ENCODE measurements at places on chromosomes 2 and 18.

GRCh38 chr18:58800582-58800981 lies 64.1 kb upstream of the ZNF532 start:
- no peak for DNase-seq
- no peaks in the 10 kb centered on the region for H3K27me3 ChIP-seq

- no peaks in the 10 kb centered on the region for H3K4me1 ChIP-seq
- no peaks in the 10 kb centered on the region for H3K36me3 ChIP-seq
- H3K27me3 ChIP-seq, result no peaks in the 10 kb centered on the region
- H3K27ac ChIP-seq, result no peak overlapping the region
Observed at GRCh38 chr2:202154613-202155012, 81.6 kb downstream of the KIAA2012 start.

- no peak overlapping the region for H3K4me3 ChIP-seq
- H3K36me3 ChIP-seq, result no peaks in the 10 kb centered on the region
- no peak for DNase-seq
- peaks cover 17% of the 10 kb centered on the region for H3K4me1 ChIP-seq
- H3K27ac ChIP-seq, result no peak overlapping the region
Observed at GRCh38 chr2:85729825-85730510, 23.8 kb upstream of the ATOH8 start.

DNA sequence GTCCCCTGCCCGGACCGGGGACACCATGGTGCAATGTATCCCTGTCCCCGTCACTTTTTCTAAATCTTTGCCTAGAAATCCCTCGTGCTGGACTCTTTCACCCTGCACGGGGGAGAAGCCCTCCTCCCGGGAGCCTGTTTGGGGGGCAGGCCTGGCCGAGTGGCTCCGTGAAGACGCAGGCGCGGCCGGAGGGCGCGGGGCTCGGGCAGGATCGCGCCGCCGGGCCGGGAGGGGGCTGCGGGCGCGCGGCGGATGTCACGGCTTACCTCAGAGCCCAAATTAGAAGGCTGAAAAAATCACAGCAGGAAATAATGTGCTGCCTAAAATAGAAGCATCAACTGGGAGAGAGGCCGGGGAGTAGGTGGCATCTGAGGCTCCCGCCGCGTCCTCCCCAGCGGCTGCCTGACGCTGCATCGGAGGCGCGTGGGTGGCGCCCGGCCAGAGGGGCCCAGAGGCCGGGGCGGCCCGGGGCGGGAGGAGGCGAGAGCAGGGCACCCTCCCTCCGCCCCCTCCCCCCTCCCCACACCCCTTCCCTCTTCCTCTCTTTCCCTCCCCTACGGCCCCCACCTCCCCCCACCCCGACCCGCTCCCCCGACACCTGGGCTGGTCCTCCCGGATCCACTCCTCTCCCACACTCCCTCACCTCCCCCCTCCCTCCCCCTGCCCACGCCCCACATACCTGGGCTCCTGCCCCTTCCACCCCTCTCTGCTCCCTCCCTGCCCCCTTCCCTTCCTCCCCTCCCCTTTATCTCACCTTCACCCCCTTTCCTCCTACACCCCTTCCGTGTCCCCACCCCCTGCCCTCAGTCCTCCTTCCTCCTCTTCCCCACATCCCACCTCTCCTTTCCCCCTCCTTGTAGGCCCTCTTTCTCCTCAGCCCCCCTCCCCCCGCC lies 51.9 kb downstream of the SLC4A1AP start:
- peaks cover 40% of the 10 kb centered on the region for H3K4me1 ChIP-seq
- no peaks in the 10 kb centered on the region for H3K36me3 ChIP-seq

DNA sequence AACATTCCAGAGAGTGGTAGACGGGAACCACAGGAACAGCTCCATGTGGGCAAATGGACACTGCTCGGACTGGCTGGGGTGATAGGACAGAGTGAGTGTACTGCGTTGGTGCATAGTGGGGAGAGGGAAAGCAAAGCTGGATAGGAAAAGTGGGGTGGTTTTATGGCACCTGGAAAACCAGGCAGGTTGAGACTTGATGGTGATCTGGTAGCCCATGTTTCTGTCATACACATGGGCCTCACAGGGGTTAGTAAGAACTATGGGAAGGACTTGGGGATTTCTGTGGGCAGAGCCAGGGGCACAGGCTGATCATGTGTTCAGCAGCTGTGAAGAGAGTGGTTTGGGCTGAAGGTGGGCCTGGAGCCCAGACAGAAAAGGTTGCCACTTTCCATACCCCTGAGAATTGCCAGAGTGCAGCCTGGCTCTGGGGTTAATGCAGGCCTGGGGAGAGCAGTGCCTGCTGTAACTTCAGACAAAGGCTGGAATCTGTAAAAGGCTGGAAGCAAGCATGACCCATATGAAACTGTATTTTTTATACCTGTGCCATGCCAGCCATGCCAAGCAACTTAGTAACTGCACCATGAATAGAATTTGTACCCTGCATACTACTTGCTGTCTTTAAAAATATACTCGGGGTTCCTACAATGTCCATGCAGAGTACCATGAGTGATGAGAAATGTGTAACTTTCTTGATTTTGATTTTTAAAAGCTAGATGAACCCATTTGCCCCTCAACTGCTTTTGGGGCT lies 41.9 kb downstream of the RPIA start:
- H3K27me3 ChIP-seq, result no peaks in the 10 kb centered on the region
- no peak for DNase-seq
- no peaks in the 10 kb centered on the region for H3K4me1 ChIP-seq
- no peak overlapping the region for H3K4me3 ChIP-seq
- H3K36me3 ChIP-seq, result peaks cover 39% of the 10 kb centered on the region

DNA sequence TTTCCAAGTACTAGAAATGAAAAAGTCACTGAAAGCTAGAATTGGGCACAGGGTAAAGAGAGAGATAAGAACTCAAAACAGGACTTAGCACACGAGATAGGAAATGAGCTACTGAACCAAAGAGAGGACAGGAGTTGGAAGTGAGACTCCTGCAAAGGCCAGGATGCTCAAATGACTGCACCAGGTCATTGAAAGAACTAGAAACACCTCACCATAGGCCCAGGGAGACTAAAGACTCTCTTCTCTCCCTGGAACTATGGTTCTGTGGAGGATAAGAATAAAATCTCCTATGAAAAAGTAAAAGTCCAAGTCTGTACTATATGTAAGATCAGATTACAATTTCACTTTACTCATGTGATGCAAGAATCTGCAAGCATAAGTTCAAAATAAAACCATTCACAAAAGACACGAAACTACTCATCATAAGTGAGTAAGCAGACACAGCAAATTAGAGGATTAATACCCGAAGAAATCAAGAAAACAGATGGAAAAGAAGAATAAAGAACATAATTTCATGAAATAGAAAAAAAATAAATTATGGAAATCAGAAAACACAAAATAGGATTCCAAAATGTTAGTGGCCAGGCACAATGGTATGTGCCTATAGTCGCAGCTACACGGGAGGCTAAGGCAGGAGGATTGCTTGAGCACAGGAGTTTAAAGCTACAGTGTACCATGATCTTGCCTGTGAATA lies 6.5 kb downstream of the NBAS start:
- no peak overlapping the region for H3K4me3 ChIP-seq
- H3K4me1 ChIP-seq, result peaks cover 5% of the 10 kb centered on the region
- H3K27me3 ChIP-seq, result no peaks in the 10 kb centered on the region
- no peak for DNase-seq
- H3K27ac ChIP-seq, result no peak overlapping the region

DNA sequence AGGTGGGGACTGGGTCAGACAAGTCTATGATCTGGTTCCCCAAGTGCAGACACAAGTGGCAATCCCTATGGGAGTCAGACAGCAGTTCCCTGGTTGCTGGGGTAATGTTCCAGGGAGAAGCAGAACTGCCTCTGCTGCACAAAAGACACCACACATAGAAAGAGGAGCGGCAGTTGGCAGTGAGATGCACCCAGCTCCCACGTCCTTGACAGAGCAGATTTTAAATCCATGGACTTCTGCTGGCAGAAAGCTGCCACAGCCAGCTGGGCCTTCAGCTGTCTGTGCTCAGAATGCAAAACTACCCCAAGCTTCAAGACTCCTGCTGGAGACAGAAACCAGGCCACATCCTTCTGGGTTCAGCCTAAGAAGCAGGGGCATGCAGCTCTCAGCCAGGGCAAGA lies 147.2 kb downstream of the ETAA1 start:
- H3K27ac ChIP-seq, result no peak overlapping the region
- H3K36me3 ChIP-seq, result no peaks in the 10 kb centered on the region

GRCh38 chr2:142100970-142101369 lies 29.8 kb downstream of the LRP1B start:
- H3K27me3 ChIP-seq, result no peaks in the 10 kb centered on the region
- H3K4me3 ChIP-seq, result no peak overlapping the region
- H3K27ac ChIP-seq, result no peak overlapping the region
- H3K36me3 ChIP-seq, result no peaks in the 10 kb centered on the region
- H3K4me1 ChIP-seq, result no peaks in the 10 kb centered on the region

GRCh38 chr18:75658330-75658729 lies 230.8 kb upstream of the SMIM21 start:
- no peak overlapping the region for H3K4me3 ChIP-seq
- H3K27ac ChIP-seq, result no peak overlapping the region
- no peak for DNase-seq
- no peaks in the 10 kb centered on the region for H3K4me1 ChIP-seq

DNA sequence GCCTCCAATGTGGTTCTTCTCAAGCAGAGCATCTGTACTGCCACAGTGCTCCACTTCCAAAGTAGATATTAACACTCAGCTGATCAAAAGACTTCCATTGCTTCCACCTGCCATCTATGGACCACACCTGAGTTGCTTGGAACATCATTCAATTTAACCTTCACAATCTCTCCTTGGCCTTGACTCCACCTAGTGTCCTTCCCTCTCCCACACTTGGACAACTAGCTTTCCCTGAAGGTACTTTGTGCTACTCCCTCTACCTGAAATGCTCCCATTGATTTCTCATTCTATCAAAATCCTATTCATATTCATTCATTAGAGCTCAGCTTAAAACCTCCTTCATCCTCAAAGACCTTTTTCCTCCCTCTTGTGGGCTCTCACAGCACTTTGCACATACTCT lies 48.7 kb downstream of the SOWAHC start:
- H3K4me3 ChIP-seq, result no peak overlapping the region
- H3K27ac ChIP-seq, result no peak overlapping the region
- no peaks in the 10 kb centered on the region for H3K36me3 ChIP-seq
- no peaks in the 10 kb centered on the region for H3K4me1 ChIP-seq
- no peak for DNase-seq

DNA sequence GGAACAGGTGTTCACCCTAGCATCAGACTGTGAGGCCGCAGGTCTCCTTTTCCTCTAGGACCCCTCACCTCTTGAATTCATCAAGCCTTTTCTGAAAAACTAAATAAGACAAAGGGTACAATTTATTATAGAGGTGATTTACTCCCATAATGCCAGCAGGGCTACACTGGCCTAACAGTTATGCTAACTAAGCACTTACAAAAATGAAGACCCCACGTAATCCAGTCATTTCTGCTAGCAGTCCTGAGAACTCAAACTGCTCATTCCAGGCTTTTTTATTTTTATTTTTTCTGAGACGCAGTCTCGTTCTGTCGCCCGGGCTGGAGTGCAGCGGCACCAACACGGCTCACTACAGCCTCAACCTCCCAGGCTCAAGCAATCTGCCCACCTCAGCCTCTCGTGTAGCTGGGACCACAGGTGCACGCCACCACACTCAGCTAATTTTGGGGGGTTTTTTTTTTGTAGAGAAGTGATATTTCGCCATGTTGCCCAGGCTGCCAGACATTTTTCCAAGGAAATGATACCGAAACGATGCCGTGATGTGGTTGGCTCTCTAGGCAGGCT lies 14.2 kb downstream of the CAPG start:
- no peak overlapping the region for H3K4me3 ChIP-seq
- H3K4me1 ChIP-seq, result no peaks in the 10 kb centered on the region
- DNase-seq, result no peak

DNA sequence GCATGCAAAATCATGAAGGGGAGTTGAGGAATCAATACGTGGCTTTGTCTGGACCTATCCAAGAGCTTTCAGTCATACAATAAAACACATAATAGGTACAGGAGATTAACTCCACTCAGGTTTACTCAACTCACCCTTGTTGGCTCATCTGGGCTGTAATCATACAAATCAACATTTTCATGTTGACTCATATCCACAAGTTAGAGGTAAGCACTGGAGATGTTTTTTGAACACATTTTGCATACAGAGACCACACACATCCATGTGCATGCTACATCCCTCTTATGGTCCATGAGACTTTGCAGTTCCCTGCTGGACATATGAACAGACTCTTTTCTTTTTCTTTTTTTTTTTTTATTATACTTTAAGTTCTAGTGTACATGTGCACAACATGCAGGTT lies 336.9 kb upstream of the PIK3C3 start:
- no peaks in the 10 kb centered on the region for H3K36me3 ChIP-seq
- no peak for DNase-seq
- no peaks in the 10 kb centered on the region for H3K27me3 ChIP-seq
- no peak overlapping the region for H3K27ac ChIP-seq
- no peak overlapping the region for H3K4me3 ChIP-seq
- H3K4me1 ChIP-seq, result no peaks in the 10 kb centered on the region

GRCh38 chr2:61318553-61318952 lies 152.3 kb downstream of the USP34 start:
- no peak overlapping the region for H3K4me3 ChIP-seq
- H3K4me1 ChIP-seq, result no peaks in the 10 kb centered on the region
- no peak for DNase-seq
- no peaks in the 10 kb centered on the region for H3K36me3 ChIP-seq

GRCh38 chr2:164843346-164843911 lies 1.8 kb upstream of the COBLL1 start:
- DNase-seq, result no peak
- peaks cover 7% of the 10 kb centered on the region for H3K4me1 ChIP-seq
- H3K27me3 ChIP-seq, result peaks cover 16% of the 10 kb centered on the region
- no peak overlapping the region for H3K4me3 ChIP-seq

- H3K4me1 ChIP-seq, result no peaks in the 10 kb centered on the region
- H3K4me3 ChIP-seq, result no peak overlapping the region
- H3K27ac ChIP-seq, result no peak overlapping the region
- no peaks in the 10 kb centered on the region for H3K36me3 ChIP-seq
Observed at GRCh38 chr2:8103085-8103708, 578.7 kb upstream of the ID2 start.

DNA sequence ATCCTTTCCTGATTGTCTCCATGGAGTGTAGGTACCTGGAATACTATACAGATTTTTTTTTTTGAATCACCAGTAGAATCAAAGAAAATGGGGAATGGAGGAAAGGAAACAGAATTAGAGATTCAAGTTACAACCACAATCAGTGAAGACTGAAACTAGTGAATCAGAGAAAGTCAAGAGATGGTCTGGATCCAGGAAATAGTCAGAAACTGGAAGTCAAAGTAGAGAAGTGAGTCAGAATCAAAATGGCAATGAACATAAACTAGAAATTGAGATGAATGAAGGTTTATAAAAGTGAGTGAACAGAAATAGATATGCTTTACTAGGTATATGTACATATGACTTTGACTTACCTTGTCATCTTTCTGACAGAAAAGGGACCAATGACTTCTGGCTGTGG lies 579.0 kb downstream of the PLCL1 start:
- no peak overlapping the region for H3K27ac ChIP-seq
- no peaks in the 10 kb centered on the region for H3K4me1 ChIP-seq
- H3K27me3 ChIP-seq, result no peaks in the 10 kb centered on the region
- DNase-seq, result no peak
- H3K36me3 ChIP-seq, result no peaks in the 10 kb centered on the region

DNA sequence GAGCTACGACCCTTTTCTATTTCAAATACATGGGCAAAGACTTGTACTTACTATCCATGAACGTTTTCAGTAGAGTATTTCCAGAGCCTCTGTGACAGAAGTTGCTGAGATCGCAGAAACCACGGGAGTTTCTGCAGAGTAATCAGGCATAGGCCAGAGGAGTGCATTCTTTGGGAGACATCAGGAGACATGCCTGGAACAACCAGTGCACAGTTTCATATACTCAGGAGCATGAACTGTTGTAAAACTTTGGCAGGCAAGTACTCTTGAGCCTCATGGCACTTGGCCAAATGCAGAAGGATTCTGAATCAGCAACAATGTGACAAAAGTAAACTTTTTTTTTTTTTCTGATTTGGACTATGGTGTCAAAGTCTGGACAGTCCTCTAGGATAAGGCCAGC lies 307.1 kb downstream of the GRB14 start:
- no peak overlapping the region for H3K27ac ChIP-seq
- H3K27me3 ChIP-seq, result no peaks in the 10 kb centered on the region
- no peak overlapping the region for H3K4me3 ChIP-seq
- no peaks in the 10 kb centered on the region for H3K36me3 ChIP-seq
- peaks cover 2% of the 10 kb centered on the region for H3K4me1 ChIP-seq

Measured in left lung (tissue), 14 donors.